Activated T-helper 2 cell treated with anti-CD3 and anti-CD28 coated beads, Interferon-gamma antibody, Interleukin-2, Interleukin-4, amounts not matched to agents 10 μg/mL and 5 μg/mL and 100 μg/mL, durations not matched to agents 14 hours and 24 hours and 36 hours (primary cell): ENCODE measurements at places on chromosomes 1 and 21. TPM values are rescaled to one million over a fixed set of nuclear protein-coding genes. Genes with fewer than 3 reads are reported as not detected.
A peak's percentile ranks its signal among the peaks of the same experiment; 100 is the strongest.

DNA sequence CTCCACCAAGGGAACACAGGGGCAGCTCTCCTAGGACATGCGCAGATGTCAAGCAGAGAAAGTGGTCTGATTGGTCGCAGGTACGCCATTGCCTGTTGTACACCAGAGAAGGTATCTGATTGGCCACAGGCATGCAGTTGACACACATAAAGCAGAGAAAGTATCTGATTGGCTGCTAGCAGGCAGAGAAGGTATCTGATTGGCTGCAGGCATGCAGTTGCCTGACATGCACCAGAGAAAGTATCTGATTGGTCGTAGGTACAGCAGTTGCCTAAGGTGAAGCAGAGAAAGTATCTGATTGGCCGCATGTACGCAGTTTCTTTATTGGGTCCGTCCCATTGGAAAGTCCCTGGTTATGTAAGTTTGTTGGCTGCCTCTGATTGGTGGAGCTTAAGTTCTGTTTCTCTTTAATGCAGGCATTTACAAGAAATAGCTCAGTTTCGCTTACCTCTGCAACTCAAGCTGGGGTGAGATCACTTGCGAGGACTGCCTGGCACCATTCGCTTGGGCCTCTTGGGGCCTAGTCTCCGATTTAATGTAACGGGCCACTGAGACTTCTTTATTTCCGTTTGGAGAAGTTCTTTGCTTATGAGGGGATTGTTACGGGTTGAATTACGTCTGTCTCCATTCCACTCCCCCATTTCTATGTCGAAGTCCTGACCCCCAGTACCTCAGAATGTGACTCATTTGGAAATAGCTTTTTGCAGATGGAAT, 74.2 kb downstream of the SIK1 start:
- no peak for DNase-seq
- no peaks in the 10 kb centered on the region for H3K27me3 ChIP-seq

DNA sequence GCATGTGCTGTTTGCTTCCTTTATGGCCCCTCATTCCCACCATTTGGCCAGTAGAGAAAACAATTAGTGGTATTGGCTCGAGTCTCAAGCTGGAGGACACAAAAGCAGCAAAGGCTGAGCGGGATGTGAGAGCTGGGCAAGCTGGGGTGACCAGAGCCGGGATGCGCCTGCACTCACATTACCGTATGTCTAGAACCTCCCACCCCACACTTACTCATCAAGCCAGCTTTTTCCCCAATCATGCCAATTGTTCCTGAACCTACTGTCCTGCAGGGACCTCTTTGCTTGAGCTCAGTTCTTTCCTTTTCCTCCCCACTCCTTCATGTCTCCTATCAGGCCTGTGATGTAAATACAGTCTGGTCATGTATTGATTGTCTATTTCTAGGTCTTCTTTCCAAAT, 45.9 kb downstream of the KIRREL1 start:
- no peaks in the 10 kb centered on the region for H3K4me1 ChIP-seq
- DNase-seq = no peak
- no peaks in the 10 kb centered on the region for H3K27me3 ChIP-seq
- H3K27ac ChIP-seq = no peak overlapping the region

GRCh38 chr1:246569248-246570238, 3.3 kb downstream of the CNST start:
- H3K27me3 ChIP-seq = no peaks in the 10 kb centered on the region
- peak; percentile 33 for DNase-seq
- H3K27ac ChIP-seq = peak overlapping the region; percentile 98

DNA sequence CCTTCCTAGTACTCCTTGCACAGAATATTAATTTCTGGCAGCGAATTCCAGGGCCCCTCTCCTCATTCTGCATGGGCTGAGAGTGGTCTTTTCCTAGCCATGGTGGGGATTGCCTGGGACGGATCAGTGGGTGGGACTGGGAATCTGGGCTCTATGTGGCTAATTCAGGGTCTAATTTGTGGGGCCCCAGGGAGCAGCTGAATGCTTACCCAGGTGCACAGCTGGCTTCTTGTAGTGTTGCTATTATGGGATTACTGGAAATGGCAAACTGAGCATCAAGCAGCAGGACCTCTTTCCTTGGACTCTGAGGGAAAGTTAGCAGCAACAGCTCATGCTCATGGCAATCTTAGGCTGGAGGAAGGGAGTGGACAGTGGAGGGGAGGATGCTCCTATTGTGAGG, 187.1 kb upstream of the CACNA1E start:
- DNase-seq = no peak
- peaks cover 19% of the 10 kb centered on the region for H3K27me3 ChIP-seq
- no peak overlapping the region for H3K4me3 ChIP-seq

- peaks cover 37% of the 10 kb centered on the region for H3K4me1 ChIP-seq
- DNase-seq = peak; percentile 99
- H3K36me3 ChIP-seq = peaks cover 51% of the 10 kb centered on the region
- H3K27ac ChIP-seq = peak within 1 kb of the TSS; percentile 87
These were observed at the start of gene CDCA8 for GRCh38 chr1:37692078-37692833. Gene CDCA8 (plus strand): TSS chr1:37692516. CDS start chr1:37692691, 175 bp downstream.

GRCh38 chr1:30725450-30726095, 2.2 kb upstream of the MATN1 start:
- H3K27ac ChIP-seq = no peak overlapping the region
- H3K36me3 ChIP-seq = peaks cover 2% of the 10 kb centered on the region
- DNase-seq = no peak
- H3K27me3 ChIP-seq = no peaks in the 10 kb centered on the region
- H3K4me3 ChIP-seq = no peak overlapping the region

DNA sequence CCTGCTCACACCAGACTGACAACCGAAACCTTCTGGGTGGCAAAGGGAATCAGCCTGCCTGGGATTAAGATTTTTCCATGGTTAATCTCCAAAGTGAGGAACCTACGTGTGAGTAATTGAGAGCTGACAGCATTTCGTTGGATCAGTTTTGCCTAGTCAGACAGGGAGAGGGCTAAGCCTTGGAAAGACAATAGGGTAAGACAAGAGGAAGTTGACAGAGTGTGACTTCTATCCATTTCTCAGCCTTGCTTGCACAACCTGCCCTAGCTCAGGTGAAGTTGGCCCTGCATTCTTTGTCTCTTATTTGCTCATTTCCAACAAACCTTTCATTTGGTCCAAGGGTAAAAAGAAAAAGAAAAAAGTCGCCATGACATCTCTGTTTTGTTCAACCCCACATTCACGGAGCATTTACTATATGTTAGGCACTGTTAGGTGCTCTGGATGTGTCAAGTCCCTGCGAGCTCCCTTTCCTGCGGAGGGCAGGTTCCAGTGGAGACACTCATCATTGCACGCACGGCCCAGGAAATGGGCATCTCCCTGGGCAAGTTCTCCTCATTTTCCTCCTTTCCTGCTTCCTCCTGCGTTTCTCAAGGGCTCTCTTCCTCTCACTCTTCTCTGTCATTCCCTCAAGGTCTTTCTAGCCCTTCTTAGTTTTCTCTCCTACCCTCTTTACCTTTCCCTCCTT, 23.3 kb downstream of the KIRREL1 start:
- no peaks in the 10 kb centered on the region for H3K36me3 ChIP-seq
- no peak overlapping the region for H3K4me3 ChIP-seq
- H3K4me1 ChIP-seq = no peaks in the 10 kb centered on the region
- no peaks in the 10 kb centered on the region for H3K27me3 ChIP-seq

DNA sequence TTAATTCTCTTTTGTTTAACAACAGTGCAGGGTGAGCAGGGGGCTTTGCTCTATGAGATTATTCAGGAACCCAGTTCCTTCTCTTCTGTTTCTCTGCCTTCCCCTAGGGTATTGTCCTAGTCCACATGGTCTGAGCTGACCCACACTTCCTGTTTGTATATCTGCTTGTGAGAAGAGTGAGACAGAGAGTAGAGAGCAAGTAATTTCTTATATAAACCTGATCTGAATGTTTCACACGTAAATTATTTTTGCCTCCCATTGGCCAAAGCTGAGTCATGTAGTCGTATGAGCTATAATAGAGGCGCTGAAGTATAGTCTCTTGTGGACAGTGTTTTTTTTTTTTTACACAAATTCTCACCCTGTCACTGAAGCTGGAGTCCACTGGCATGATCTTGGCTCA, 134.2 kb upstream of the SERTAD4 start:
- H3K4me3 ChIP-seq = no peak overlapping the region
- H3K27ac ChIP-seq = no peak overlapping the region
- no peaks in the 10 kb centered on the region for H3K36me3 ChIP-seq
- H3K27me3 ChIP-seq = peaks cover 2% of the 10 kb centered on the region

GRCh38 chr21:16034446-16035190, 304.8 kb downstream of the USP25 start:
- no peak for DNase-seq
- no peaks in the 10 kb centered on the region for H3K27me3 ChIP-seq
- no peaks in the 10 kb centered on the region for H3K4me1 ChIP-seq
- H3K36me3 ChIP-seq = no peaks in the 10 kb centered on the region
- no peak overlapping the region for H3K27ac ChIP-seq
- no peak overlapping the region for H3K4me3 ChIP-seq

The C8A gene
- not detected in 2 replicates for total RNA-seq

- peaks cover 16% of the 10 kb centered on the region for H3K27me3 ChIP-seq
- DNase-seq = no peak
- no peak overlapping the region for H3K4me3 ChIP-seq
- H3K27ac ChIP-seq = no peak overlapping the region
- H3K36me3 ChIP-seq = no peaks in the 10 kb centered on the region
These were observed 199.8 kb downstream of the CRB1 start for GRCh38 chr1:197467881-197468280.
